ENCODE measurements at places on chromosomes 3 and 15.

DNA sequence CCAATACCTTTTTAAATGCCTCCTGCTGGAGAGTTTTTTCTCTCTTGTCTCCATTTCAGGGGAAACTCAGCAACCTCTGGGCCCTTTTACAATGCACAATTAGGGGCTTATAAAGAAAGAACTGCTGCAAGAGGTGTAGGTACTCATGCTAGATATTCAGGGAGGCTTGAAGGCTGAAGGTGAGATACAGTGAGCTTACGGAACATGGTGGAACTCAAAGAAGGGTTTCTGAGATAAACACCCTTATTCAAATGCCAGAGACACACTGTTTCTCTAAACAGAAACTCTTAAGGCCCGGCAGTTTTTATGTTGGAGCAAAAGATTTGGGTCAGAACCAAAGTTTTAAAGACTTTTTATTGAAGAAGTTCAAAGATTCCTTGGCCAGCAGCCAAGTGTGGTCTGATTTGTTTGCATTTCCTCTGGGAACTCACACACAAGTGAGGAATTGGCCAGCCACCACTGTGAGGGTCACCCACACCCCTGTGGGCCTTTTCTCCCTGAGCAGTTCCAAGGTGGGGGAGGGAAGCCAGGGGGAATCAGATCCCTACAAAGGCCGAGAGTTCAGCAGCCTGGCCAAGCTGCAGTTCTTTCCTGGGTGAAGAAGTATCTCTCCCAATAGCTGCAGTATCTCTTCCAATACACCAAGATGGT lies 47.8 kb downstream of the TNFAIP8L3 start:
- no peak for DNase-seq

GRCh38 chr15:34725556-34725955 lies 29.2 kb downstream of the GJD2 start:
- DNase-seq = no peak

GRCh38 chr15:49848282-49848724 lies 227.5 kb downstream of the DTWD1 start:
- DNase-seq = no peak

DNA sequence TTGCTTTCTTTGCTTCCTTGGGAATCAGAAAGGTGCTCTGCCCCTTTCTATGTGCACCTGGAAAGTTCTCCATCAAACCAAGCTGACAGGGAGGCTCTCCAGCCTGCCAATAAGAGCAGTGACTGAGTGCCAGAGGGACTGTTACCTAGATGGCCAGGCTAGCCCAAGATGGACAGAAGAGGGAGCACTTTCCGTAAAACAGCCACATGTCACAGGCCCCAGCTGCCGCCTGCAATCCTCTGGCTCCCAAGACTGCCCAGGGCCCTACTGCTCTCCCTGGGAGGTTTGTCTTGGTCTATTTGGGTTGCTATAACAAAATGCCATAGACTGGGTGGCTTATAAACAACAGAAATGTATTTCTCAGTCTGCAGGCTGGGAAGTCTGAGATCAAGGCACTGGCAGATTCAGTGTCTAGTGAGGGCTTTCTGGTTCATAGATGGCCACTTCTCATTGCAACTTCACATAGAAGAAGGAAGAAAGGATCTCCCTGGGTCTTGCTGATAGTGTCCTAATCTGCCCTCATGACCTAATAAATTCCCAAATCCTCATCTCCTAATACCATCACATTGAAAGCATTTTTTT lies 72.3 kb downstream of the TAMM41 start:
- DNase-seq = no peak

- DNase-seq = no peak
Measured at GRCh38 chr3:122232485-122232884, 49.0 kb downstream of the CASR start.

DNA sequence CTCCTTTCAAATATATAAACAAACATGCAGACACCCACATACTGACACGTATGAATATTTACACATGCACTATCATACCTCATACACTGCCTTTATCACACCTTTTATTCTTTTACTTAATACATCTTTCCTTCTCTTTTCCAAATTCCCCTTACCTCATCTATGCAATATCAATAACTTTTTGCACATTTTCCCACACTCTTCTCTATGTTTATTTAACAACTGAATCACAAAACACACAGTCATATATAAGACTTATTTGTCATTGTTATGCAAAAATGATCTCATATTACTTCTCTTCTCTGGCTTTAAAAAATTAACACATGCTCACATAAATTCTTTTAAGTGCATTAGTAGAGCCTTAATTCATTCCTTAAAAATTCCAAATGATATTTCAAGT lies 461.4 kb downstream of the DIPK2A start:
- no peak for DNase-seq

- DNase-seq = no peak
Measured at GRCh38 chr15:100254691-100255090, 87.1 kb downstream of the ADAMTS17 start.

DNA sequence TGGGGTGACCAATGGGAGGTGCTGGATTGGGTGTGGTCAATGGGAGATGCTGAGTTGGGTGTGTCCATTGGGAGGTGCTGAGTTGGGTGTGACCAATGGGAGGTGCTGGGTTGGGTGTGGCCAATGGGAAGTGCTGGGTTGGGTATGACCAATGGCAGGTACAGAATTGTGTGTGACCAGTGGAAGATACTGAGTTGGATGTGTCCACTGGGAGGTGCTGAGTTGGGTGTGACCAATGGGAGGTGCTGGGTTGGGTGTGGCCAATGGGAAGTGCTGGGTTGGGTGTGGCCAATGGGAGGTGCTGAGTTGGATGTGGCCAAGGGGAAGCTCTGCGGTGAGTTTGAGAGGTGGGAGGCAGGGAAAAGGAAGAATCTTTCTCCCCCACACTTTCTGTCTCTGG lies 250.0 kb upstream of the PROK2 start:
- DNase-seq = no peak

- DNase-seq = no peak
Measured at GRCh38 chr3:175826759-175827158, 967.6 kb downstream of the NAALADL2 start.

DNA sequence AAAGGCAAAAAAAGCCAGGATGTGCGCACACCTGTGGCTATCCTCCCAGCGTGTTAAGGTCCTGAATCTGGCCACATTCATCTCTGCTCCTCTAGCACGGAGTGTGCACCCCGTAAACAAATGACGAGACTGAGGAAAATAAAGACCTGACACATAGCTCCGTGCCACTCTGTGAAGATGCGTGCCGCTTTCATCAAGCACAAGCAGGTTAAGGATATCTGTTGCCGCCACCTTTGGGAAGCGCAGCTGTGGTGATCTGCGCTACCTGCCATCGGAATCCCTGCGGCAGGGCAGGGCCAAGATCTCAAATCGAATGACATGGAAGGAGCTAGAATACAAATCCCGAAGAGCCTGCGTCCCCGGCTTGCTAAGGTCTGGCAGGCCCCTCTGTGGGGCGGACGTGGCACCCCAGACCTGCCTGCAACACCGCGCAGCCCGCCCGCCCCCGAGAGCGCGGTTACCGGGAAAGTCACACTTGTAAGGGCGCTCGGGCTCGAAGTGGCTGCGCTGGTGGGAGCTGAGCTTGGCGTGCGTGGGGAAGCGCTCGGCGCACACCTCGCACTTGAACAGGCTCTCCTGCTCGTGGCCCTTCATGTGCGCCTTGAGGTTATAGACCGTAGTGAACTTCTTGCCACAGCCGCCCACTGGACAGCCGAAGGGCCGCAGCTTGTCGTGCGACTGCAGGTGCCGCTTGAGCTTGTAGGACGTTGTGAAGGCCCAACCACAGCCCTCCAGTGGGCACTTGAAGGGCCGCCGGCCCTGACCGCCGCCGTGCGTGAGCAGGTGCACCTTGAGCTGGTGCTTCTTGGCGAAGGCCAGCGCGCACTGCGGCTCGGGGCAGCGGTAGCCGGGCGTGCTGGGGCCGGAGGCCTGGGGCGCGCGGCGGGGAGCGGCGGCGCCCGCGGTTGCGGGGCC lies 936 bp downstream of the ZXDC start:
- DNase-seq = peak; percentile 49

GRCh38 chr3:12287727-12288181 lies 1.1 kb upstream of the PPARG start:
- no peak for DNase-seq

GRCh38 chr15:71198846-71199245 lies 83.6 kb downstream of the THSD4 start:
- DNase-seq = no peak

DNA sequence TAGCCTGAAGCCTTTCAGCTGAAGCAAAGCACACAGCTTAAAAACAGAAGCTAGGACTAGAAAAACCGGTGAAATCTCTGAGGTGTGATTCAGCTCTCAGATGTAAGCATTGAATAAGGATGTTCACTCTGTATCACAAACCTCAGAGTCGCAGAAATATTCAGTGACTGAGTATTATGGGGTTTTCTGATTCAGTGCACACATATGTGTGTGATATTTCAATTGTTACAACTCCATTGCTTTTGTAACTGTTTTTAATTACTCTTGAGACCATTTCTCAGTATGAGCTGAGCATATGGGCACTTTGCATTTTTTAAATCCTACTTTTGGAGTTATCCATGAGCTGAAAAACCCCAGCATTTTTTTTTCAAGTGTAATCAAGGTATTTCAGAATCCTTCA lies 868.8 kb downstream of the NTRK3 start:
- no peak for DNase-seq

DNA sequence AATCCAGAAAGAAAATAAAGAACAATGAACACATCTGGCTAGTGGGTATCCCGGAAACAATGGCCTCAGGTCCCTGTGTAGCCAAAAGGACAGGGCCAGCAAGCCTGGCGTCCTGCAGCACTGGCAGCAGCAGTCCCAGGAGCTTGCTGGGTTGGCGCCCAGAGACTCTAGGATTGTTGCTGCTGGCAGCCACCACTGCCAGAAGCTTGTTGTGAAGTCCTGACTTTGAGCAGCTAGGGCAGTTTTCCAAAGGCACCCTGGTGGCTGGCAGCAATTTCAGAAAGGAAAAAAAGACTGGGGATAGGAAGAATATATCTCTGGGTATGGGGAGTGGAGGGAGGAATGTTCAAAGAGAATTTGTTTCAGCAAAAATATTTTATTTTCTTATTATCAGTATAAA lies 11.3 kb downstream of the SHQ1 start:
- no peak for DNase-seq

GRCh38 chr3:185645596-185646381 lies 59.7 kb downstream of the SENP2 start:
- no peak for DNase-seq

DNA sequence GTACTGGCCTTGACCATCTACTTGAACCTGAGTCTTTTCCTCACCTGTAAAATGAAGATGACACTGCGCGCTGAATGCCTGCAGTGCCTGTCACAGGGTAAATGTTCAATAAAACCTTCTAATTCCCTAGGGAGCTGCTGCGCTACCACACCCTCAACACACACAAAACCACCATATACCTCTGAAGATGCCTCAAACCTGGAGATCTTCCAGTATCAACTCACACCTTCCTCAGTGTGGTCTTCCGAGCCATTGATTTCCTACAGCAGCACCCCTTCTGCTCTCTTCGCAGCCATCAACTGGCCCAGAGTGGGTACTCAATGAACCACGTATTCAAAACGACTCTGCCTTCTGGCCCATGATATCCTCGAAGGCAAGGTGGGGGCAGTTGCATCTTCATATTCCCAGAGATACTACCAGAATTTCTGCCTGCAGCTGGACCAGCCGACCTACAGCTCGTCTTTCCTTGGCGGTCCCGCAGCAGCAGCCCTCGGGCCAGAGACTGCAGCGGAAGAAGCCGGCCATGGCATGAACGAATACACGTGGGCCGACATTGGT lies 695 bp downstream of the RPL32 start:
- DNase-seq = no peak

DNA sequence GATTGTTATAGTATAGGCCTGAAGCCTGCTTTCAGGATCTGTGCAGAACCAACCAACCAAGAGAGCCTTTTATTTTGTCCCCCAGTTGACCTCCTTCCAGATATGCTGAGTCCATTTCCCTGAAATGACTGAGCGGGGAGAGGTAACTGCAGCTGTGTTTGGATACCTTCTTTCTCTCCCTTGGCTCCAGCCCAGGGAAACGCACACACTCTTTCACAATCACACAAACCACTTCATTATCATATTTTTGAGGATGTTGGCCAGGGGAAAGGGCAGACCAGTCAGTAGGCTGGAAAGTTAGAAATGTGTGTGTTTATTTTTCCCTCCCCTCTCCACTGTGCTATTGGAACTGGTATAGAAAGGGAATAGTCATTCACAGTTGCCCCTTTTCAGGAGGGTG lies 417.7 kb upstream of the TBL1XR1 start:
- DNase-seq = no peak

- no peak for DNase-seq
Measured at GRCh38 chr3:133466531-133467386, 66.9 kb downstream of the BFSP2 start.

- no peak for DNase-seq
Measured at GRCh38 chr3:138653567-138653966, 45.0 kb downstream of the FAIM start.

DNA sequence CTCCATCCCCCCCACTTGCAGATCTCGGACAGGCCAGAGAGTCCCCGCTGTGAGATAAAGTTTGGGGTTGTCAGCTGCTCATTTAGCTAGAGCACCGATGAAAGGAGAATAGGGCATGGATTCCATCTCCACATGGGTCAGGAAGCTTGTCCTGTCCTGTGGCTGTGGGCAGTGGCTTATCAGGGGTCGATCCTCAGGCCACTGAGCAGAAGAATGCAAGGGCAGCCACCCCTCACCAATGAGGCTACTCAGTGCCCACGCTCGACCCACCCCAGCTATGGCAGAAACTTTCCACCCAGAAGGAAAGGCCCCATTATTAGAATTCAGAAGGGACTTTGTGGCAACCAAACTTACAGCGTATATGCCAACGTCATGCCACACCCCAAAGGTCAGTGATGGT lies 43.3 kb downstream of the CPN2 start:
- DNase-seq = no peak

- DNase-seq = no peak
Measured at GRCh38 chr3:112900113-112900512, 53.4 kb upstream of the CD200R1L start.

DNA sequence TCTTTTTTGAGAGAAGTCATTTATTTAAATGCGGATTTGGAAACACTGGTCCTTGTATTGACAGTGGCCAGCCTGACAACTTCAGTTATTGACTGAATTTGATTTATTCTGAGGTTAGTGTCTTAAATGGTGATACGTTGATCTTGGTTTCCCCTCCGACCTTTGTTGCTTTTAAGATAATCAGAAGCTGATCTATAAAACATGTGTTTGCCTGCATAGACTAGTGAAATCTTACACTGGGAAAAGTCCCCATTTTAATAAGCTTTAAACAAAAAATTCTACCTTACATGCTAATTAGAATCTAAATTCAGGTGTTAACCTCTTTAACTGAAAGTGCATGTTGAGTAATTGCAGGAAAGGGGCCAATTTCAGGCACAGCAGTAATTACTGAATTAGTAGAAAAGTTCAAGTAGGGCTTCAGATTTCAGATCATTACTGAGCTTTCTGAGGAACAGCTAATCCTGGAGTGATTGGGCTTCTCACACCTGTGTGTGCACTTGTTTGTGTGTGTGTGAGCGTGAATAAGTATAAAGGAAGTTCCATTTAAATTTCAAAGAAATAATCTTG lies 221.4 kb downstream of the SOX2 start:
- no peak for DNase-seq

DNA sequence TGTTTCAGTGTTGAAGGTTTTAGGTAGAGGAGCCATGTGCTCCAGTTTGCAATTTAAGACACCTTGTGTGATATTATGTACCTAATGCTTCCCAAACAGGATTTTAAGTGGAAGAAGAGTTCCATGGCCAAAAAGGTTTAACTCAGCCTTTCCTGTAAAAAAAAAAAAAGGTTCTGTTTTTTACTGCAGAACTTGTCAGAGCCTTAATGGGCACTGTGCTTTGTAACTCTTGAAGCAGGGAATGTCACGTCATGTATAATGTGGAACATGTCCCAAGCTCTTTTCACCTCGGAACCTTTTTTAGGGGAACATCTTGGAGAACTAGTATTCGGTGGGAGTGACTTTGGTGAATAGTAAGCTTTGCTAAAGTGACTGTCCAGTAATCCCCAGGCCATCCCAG lies 31.6 kb downstream of the PSMD6 start:
- no peak for DNase-seq
